ENCODE measurements at places on chromosomes 2 and 18. TPM values are rescaled to one million over a fixed set of nuclear protein-coding genes. Genes with fewer than 3 reads are reported as not detected.

The KHK gene
- polyA plus RNA-seq: 11.0 TPM

GRCh38 chr2:232525791-232526371 lies at the start of gene CHRND:
CHRND (plus strand) TSS chr2:232526160; CDS start chr2:232526216, 56 bp downstream.
- no peak within 1 kb of the TSS for H3K27ac ChIP-seq
- H3K27me3 ChIP-seq: peaks cover 3% of the 10 kb centered on the region
- H3K4me3 ChIP-seq: no peak within 1 kb of the TSS

DNA sequence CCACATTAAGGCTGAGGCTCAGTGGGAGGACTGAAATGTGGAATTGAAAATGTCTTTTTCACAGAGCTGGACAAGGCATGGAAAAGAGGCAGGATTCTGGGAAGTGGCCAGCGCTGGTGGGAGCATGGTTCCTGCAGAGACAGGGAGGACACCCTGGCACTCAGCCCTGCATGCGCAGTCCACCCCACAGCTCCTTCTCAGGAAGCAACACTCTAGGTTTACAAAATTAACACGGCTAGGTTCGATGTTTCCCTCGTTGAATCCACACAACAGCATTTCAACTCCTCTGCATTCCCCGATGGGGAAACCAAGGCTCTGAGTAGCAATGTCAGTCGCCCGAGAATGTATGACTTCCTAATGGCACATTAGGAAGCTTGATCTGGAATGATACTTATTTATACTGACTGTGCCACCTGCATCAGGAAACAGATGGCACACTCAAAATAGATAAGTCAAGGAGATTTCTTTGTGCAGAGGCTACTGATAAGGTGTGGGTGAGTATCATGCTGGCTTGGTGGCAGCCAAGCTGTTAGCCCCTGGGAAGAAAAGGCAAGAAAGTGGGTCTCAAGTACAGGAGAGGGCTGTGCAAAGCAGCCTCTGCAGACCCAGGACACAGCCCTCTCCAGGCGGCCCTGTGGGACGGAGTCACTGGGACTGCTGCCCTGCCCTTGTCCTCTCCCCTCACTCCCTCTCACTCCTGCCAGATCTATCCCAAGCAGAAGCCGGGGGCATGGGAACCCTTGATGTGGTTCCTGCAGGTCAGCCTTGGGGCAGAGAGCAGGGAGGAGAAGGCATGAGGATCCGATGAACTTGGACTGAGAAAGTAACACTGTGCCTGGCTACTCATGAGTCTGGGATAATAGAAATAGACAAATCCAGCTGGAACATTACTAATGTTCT lies 158.4 kb upstream of the FHL2 start:
- H3K4me1 ChIP-seq: no peaks in the 10 kb centered on the region
- no peak overlapping the region for H3K27ac ChIP-seq
- no peaks in the 10 kb centered on the region for H3K36me3 ChIP-seq
- H3K27me3 ChIP-seq: no peaks in the 10 kb centered on the region
- no peak overlapping the region for H3K4me3 ChIP-seq

- H3K36me3 ChIP-seq: no peaks in the 10 kb centered on the region
- DNase-seq: no peak
- no peak overlapping the region for H3K27ac ChIP-seq
- no peaks in the 10 kb centered on the region for H3K27me3 ChIP-seq
- no peaks in the 10 kb centered on the region for H3K4me1 ChIP-seq
Measured at GRCh38 chr2:204561771-204562170, 16.5 kb downstream of the PARD3B start.

GRCh38 chr2:162233197-162233596 lies 10.0 kb downstream of the FAP start:
- H3K4me3 ChIP-seq: no peak overlapping the region
- no peaks in the 10 kb centered on the region for H3K4me1 ChIP-seq
- H3K27me3 ChIP-seq: no peaks in the 10 kb centered on the region
- H3K36me3 ChIP-seq: no peaks in the 10 kb centered on the region
- DNase-seq: no peak

The CYRIA gene
- polyA plus RNA-seq: 11.4 TPM

DNA sequence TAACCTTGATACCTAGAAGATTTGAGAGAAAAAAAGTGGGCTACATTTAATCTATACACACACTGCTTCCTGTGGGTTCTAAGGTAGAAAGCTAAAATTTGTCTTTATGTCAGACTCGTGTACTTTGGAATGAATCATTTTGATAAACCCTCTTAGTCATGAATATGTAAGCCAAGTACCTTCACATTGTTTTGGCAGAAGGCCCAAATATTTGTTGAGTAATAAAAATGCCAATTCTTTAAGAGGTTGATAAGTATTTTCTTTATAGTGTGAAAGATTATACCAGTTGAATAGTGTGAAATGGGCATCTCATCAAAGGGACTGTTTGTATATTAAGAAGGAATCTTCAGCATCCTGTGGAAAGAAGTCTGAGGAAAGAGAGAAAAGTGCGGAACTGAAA lies 1464.7 kb upstream of the ZEB2 start:
- no peak overlapping the region for H3K27ac ChIP-seq
- H3K4me3 ChIP-seq: no peak overlapping the region
- no peak for DNase-seq

Measured in GM12878 (cell line).